CD8-positive, alpha-beta memory T cell (primary cell): ENCODE measurements at places on chromosomes 12 and 14. TPM values are rescaled to one million over a fixed set of nuclear protein-coding genes. Genes with fewer than 3 reads are reported as not detected.

Gene FAM222A
- total RNA-seq, result 3.0 TPM

Gene CCDC196
- not detected for total RNA-seq

Gene TPPP2
- not detected for total RNA-seq

Gene CRIP2
- total RNA-seq, result 4.5 TPM

Gene HPD
- total RNA-seq, result not detected

- DNase-seq, result no peak
- no peaks in the 10 kb centered on the region for H3K27me3 ChIP-seq
- peaks cover 28% of the 10 kb centered on the region for H3K36me3 ChIP-seq
These were observed 73.1 kb downstream of the BCL11B start for GRCh38 chr14:99198746-99199502.

GRCh38 chr14:83556746-83557453 is 1973.0 kb upstream of the FLRT2 start:
- H3K4me3 ChIP-seq, result no peak overlapping the region
- H3K27me3 ChIP-seq, result no peaks in the 10 kb centered on the region
- H3K4me1 ChIP-seq, result no peaks in the 10 kb centered on the region
- no peaks in the 10 kb centered on the region for H3K36me3 ChIP-seq
- no peak for DNase-seq

DNA sequence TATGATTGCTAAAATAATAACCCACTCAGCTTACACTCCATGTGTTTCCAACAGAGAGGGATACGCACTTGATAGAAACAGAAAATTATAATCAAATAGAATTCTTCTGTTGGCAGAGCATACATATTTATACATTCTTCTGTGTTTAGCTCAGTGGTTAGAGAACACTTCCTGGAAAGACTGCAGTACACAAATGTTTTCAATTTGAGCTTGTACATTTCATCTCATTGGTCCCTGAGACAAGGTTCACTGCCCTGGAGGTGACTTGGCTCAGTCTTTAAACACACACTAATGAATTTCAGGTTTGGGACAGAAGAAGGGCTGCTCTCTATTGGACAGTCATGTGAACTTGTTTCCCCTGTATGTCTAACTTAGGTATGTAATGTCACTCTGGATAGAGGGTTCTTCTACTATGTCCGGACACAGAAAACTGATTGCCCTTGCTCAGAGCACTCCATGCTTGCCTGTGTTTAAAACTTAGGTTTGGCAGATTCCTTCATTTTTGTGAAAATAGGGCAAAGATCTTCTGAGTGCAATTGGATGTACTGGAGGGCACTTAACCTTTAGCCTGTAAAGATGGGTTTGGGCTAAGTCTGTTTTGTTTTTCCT is 22.9 kb downstream of the PROX2 start:
- H3K27ac ChIP-seq, result no peak overlapping the region
- no peaks in the 10 kb centered on the region for H3K36me3 ChIP-seq
- no peak overlapping the region for H3K4me3 ChIP-seq
